ENCODE measurements at places on chromosomes 2 and 18.

DNA sequence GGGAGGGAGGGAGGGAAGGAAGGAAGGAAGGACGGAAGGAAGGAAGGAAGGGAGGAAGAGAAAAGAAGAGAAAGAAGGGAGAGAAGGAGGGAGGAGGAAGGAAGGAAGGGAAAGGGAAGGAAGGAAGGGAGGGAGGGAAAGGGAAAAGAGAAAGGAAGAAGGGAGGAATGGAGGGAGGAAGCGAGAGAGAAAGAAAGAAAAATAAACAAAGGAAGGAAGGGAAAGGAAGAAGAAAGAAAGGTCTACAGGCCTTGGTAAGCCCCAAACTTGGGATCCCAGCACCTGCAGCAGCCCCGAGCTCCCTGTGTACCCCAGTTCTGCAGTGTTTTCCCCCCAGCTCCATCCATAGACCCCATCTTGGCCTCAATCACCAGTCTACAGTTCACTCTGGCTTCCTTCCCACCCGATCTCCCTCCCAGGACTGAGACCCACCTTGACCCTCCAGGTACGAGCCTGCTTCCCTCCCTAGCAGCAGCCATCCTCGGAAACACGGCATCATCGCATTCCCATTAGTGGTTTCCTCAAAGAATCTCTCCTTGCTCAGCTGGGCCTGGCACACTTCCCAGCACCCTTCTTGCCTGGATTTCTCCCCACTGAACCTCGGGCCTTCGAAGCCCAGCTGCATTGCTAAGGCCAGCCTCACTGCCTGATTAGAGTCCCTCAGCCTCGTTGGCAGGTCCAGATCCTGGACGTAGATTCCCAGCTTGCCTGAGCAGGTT, 46.1 kb upstream of the SH3BP4 start:
- DNase-seq, result peak; percentile 4

- no peak for DNase-seq
Measured at GRCh38 chr2:23012499-23012898, 372.5 kb upstream of the KLHL29 start.

- DNase-seq, result no peak
Measured at GRCh38 chr2:215452725-215453124, 16.9 kb upstream of the FN1 start.

DNA sequence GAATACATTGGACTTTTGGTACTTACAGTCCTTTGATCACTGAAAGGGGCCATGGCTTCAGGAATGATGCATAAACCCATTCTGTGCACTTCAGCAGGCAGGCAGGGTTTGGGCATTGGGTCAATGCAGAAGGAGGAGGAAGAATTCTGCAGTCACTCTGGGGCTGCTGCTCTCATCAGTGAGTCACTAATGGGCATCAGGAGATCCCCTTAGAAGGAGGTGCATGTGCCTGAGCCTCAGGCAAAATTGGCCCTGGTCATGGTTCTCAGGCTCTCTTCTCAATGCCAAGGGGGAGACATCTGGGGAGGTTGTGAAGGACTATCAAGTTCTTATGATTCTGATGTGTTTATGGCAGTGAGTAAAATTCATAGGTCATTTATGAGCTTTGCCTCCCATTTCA, 52.0 kb upstream of the TNP1 start:
- no peak for DNase-seq

DNA sequence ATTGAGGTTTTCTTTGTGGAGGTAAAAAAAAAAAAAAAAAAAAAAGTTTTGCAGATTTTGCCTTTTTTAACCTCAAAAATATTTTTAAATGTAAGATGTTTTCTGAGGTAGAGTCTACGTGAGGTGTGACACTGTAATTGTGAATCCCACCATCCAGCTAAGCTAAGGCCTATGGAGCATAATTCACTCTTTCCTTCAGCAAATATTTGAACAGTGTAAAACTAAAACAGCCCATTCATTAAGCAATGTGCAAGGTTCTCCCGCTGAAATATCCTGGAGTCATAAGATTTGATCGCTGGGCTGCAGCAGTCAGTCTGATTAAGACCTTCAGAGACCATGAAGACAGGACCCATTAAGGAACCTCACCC, 105.1 kb downstream of the HNRNPLL start:
- DNase-seq, result no peak

DNA sequence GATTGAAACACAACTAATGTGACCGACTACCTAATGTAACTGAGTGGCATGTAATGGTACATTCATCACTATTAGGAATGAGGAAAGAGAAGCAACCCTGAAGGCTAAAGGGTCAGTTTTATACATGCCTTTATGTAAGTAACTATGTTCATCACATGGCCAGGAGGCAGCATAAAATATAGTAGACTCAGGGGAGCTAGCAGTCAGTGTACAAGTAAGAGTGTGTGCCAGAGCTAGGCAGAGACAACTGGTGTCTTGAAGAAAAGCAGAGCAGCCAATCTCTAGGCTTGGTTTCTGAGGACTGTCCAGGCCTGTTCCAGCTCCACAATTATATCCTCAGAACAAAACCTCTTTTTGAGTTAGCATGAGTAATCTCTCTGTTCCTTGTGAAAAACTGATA, 18.1 kb downstream of the SMAD2 start:
- no peak for DNase-seq

DNA sequence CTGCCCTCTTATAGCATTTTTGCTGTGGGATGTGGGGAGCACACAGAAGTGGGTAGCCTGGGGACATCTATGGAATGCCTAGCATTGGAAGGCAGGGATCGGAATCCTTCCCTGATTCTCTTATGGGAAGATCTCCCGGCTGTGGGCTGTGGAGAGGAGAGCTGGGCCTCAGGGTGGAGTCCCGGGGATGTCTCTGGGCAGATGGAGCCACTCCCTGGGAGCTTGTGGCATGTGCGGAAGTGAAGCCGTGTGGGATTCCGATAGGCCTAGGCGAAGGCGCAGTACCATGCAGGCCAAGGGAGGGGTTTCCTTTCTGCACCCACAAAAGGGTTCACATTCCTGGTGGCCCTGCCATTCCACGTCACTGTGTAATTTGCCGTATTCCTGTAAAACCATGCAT, 87.9 kb downstream of the GLI2 start:
- DNase-seq, result no peak

- no peak for DNase-seq
Measured at GRCh38 chr18:767961-768360, 44.1 kb downstream of the YES1 start.

- DNase-seq, result no peak
Measured at GRCh38 chr18:11548916-11549551, 60.4 kb upstream of the SLC35G4 start.

DNA sequence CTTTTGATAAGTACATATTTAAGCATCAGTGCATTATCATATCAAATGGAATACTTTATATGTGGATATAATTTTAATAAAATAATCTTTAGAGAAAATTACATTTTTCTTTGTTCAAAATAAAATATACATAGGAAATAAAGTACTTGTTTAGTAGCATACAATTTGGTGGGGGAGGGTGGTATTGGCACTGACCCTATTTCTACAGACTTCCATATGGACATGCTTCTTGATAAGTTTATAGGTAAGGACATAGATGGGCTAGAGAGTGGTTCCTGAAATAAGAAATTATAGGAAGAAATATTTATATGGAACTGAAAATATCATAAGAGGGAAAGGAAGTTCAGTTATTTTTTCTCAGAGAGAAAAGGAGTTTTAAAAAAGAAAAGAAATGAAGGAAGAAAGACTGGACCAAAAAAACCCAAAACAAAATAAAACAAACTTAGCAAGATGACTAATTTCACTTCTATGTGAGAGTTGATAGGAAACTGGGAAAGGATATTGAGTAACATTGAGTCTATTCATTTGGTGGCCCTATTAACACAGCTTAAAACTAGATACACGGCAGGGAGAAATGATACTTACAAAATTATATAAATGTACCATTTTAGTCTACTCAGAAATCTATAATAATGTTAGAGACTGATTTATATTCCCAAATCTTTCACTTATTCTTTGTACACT, 505.9 kb downstream of the ERBB4 start:
- peak; percentile 42 for DNase-seq

DNA sequence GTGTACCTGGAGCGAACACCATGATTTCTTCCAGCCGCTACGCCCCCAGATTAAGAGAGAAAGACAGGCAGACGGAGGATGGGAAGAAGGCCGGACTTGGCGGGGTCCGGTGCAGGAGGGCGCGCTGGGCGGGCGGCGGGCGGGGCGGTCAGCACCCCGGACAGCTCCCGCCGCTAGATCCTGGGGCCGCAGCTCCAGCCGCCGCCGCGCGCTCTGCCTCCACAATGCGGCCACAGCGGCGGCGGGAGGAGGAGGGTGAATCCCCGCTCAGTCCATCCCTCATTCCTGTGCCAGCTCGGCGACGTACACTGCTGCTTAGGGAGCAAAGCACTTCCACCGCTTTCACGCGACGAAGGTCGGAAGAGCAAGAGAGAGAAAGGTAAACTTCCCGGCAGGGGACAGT, at the start of gene AKAIN1:
Gene AKAIN1 (minus strand): TSS at position 226 of the 403 bp plus-strand sequence. CDS start 204 bp downstream, at position 22.
- peak; percentile 3 for DNase-seq

- DNase-seq, result no peak
Measured at GRCh38 chr2:28160986-28161425, 231.7 kb upstream of the FOSL2 start.

DNA sequence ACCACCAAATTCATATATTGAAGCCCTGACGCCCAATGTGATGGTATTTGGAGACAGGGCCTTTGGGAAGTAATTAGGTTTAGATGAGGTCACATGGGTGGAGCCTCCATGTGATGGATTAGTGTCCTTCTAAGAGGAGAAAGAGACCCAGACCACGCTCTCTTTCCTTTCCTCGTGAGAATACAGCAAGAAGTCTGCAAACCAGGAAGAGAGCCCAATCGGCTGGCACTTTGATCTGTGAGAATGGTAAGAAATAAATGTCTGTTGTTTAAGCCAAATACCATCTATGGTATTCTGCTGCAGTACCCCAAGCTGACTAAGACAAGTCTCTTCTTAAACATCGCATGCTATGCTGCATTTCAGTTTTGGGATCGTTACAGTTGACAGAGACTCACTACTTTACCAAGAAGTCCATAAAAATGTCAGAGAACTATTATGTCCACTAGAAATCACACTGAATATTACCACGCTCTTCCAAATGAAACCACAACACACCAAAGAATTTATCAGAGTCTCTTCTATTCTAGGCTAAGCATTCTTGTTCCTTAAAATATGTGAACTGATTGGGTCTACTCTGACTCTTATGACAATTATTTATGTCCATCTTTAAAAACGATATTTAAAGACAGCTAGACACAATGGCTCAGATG, 48.5 kb downstream of the LPIN2 start:
- no peak for DNase-seq

DNA sequence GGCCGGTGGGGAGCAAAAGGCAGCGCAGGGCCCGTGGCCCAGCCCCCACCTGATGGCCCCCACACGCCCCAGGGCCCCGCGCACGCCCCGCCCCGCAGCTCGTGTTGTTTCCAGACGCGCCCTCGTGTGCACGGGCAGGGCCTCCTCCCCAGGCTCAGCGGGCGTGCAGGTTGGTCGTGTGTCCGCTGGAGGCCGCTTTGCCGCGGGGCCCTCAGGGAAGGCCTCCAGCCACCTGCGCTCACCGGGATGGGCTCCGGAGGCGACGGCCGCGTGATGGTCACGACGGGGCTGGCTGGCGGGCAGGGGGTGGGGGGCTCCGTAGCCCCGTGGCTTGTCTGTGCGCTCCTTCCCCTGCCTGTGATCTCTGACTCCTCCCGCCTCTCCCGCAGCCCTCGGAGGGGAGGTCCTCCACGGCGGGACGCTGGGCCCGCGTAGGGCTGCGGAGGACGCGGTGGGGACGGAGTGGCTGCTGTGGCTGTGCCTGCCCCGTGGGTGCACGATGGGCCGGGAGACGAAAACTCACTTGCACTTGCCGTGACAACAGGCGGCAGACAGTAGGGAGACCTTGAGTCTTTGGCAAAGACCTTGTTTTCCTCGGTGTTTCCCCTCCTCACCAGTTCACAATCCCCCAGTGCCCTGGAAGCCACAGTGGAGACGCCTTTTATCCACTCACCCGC, 67.1 kb downstream of the RTP5 start:
- no peak for DNase-seq

- DNase-seq, result no peak
Measured at GRCh38 chr18:32264401-32264800, 74.6 kb downstream of the MEP1B start.

GRCh38 chr2:236545814-236546480, 23.7 kb upstream of the ACKR3 start:
- DNase-seq, result no peak

- DNase-seq, result no peak
Measured at GRCh38 chr18:35172451-35173035, 68.3 kb upstream of the ZNF397 start.

GRCh38 chr2:122643725-122644329, 888.4 kb downstream of the TSN start:
- DNase-seq, result peak; percentile 95

Data from brain microvascular endothelial cell (primary cell).